ENCODE measurements at places on chromosomes 6 and 20. TPM values are rescaled to one million over a fixed set of nuclear protein-coding genes. Genes with fewer than 3 reads are reported as not detected.

ABHD16B gene
- not detected for total RNA-seq

DNA sequence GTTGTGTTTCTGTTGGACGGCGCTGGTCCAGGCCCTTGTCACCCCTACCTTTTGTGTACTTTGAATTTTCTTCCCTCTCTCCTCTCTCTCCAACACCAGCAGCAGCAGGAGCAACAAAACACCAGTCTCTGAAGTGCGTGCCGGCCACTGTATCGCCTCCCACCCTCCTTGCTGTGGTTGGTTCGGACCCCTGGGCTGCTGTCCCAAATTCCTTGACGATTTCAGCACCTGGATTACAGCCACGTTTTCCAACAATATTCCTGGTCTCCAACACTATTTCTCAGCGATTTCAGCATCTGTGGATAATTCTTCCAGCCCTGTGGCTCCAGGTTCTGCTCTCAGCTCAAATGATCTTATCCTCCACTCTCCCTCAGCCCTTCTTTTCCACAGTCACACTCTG lies 11.8 kb downstream of the MAS1 start:
- no peak for DNase-seq

GRCh38 chr20:62025394-62025793 lies 40.3 kb downstream of the TAF4 start:
- no peak for DNase-seq

DNA sequence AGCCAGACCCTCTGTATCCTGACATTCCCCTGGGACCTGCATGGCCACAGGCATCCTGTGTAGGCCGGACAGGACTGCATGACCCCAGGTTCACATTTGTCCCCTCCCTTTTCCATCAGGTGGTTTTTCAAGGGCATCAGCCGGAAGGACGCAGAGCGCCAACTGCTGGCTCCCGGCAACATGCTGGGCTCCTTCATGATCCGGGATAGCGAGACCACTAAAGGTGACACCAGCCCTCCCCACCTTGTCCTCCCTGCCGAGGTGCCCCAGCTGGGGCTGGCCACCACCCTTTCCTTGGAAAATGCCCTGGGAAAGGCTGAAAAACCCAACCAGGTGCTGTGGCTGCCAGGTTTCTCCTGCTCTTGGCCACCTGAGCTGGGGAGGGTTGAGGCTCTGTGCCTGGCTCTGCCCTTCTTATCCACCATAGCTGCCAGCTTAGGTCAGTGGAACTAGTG lies 27.6 kb downstream of the HCK start:
- DNase-seq = no peak

TRIM40 gene
- total RNA-seq = not detected

CD109 gene
- 3.7 TPM for total RNA-seq

- DNase-seq = no peak
Observed at GRCh38 chr6:11522812-11523605, 14.5 kb upstream of the TMEM170B start.

DNA sequence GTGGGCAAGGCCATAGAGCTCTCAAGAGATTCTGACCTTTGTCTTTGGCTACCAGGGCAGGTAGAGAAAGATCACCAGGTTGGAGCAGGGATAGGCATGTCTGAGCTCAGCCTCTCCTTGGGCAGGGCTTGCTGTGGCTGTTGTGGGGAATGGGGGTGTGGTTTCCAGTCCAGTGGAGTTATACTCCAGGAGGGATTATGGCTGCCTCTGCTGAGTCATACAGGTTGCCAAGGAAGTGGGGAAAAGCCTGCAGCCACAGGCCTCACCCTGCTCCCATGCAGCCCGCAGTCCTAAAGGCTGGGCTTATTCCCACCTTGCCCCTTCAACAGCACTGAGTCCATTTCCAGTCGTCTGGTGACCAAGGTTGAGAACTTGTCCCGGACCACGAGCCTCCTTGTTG lies 21.9 kb downstream of the MEP1A start:
- DNase-seq = no peak

- no peak for DNase-seq
Observed at GRCh38 chr20:50260479-50261221, 70.0 kb downstream of the CEBPB start.

GINS1 gene
- 13.7 TPM for total RNA-seq

RHAG gene
- not detected for total RNA-seq

- no peak for DNase-seq
Observed at GRCh38 chr6:98641949-98642719, 192.2 kb upstream of the POU3F2 start.

- no peak for DNase-seq
Observed at GRCh38 chr6:158043586-158044524, 62.2 kb downstream of the SYNJ2 start.

PREX1 gene
- 7.9 TPM for total RNA-seq

- no peak for DNase-seq
Observed at GRCh38 chr6:52595796-52596130, 18.9 kb upstream of the TRAM2 start.

DNA sequence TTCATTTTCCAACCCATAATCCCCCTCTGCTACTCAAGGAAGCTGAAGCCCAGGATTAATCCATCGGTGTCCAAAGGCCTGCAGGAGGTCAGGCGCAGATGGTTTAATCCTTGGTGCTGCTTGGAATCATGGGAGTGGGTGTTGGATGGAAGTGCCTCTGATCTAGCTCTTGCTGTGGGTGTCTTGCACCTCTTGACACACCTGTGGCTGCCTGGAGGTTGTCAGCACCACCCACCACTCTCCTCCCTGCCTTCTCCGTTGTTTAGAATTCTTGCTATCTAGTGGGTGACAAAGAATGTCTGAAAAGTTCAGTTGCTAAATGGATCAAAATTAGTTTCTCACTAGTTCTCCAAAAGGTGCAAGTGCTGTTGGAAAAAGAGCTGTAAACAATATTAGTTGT lies 1074.4 kb upstream of the FLRT3 start:
- DNase-seq = no peak

- DNase-seq = no peak
Observed at GRCh38 chr6:21402368-21402767, 191.2 kb upstream of the SOX4 start.

DNA sequence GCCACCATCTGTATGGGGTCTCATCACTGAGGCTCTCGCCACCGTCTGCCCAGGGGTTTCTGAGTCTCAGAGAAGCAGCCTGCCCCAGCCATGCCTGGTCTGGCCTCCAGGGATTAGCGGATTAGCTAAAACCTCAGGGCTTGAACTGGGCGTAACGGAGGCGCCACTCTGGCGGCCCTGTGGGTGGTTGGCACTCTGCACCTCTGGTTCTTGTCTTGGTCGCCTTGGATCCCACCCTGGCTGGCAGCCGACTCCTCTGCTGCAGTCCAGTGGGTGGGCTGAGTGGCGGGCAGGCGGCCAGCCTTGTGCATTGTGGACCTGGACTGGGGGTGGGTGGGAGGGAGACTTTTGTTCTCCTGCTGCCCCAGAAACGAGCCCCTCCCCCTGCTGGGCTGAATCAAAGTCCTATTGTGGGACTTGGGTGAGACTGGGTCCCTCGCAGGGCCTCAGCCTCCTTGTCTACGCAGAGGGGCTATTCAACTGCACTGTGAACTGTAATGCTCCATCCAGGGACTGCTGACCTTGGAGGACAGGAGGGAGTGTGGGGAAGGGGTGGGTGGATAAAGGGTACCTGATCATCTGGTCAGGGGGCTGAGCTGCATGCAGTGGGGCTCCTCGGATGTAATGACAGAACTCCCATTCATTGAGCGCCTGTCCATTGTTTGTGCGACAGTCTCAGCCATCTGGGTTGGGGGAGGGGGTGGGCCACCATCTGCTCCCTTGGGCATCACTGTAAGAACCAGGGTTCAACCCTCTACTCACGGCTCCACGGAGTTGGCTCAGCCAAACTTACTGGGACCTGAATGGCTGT lies 23.9 kb downstream of the SUN5 start:
- DNase-seq = no peak

SLC32A1 gene
- total RNA-seq = not detected
